ENCODE measurements at places on chromosomes 7 and 10. TPM values are rescaled to one million over a fixed set of nuclear protein-coding genes. Genes with fewer than 3 reads are reported as not detected.

DNA sequence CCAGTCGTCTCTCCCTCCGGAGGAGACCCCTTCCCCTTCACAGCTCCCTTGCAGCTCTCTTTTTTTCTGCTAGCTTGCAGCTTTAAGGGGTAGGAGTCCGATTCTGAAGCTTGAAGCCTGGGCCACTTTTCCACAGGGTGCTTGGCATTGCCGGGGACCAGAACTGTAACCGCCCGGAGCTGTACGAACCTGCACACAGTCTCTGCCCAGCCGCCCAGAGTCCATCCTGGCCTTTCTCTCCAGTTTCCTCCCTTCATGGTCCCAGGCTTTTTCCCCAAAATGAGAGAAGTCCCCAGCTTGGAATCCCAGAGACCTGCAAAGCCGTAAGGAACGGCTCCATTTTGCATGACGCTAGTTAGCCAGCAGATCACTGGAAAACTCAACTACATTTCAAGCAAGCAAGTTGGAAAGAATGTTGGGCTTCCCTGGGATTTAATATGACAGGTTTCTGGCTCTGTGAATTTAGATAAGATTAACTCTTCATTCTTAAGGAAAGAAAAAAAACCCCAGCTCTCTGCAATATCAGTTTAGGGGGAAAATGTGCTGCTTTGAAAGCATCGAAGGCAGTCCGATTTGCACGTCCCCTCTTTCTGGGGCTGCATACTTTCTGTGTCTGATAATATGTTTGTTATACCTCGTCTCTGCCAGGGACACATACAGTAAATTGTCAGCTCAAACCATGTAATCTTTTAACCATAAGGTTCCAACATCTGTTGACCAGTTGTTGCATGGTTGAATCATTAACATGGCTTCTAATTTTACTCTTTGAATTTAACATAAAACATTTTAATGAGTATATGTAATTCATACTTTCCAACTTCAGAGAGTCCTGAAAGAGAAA is 190.0 kb upstream of the LYZL2 start:
- DNase-seq = no peak

- no peak for DNase-seq
Measured at GRCh38 chr7:77238703-77239136, 39.1 kb upstream of the FGL2 start.

Gene NEUROD6
- total RNA-seq = not detected

- no peak for DNase-seq
Measured at GRCh38 chr10:110794808-110795207, 76.9 kb upstream of the PDCD4 start.

Gene FIGNL1
- total RNA-seq = 4.7 TPM

GRCh38 chr10:109978481-109978880 is 29.3 kb upstream of the ADD3 start:
- no peak for DNase-seq

GRCh38 chr7:130918129-130919052 is 184.4 kb upstream of the KLF14 start:
- no peak for DNase-seq

DNA sequence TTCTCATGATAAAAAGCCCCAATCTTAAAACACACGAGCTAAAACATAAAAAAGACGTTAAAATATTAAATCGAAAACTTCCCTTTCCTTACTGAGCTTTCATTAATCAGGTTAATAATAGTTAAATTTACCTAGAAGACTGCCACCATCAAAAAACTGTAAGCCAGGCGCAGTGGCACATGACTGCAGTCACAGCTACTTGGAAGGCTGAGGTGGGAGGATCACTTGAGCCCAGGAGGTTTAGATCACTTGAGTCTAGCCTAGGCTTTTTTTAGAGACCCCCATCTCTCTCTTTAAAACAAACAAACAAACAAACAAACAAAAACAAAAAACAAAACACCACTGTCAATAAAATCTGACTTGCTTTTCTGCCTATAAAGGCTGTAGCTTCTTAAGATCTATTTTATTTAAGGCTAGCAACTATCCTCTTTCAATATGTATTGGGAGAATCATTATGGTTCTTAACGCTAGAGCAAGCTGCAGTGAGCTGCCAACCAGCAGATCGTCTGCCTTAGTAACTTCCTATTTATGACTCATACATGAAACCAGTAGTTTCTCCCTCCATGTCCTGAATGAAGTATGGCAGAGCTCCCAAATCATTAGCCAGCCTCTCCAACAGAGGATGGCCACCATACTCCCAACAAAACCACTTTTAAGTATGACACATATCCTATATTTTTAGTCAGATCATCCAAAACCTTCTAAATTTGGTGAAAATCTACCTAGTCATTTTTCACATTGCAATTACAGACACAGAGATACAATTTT is 163.7 kb downstream of the SRPK2 start:
- no peak for DNase-seq

Gene NKX1-2
- not detected for total RNA-seq

Gene CHAT
- total RNA-seq = not detected

- no peak for DNase-seq
Measured at GRCh38 chr7:99398891-99399445, 9.4 kb downstream of the PDAP1 start.

DNA sequence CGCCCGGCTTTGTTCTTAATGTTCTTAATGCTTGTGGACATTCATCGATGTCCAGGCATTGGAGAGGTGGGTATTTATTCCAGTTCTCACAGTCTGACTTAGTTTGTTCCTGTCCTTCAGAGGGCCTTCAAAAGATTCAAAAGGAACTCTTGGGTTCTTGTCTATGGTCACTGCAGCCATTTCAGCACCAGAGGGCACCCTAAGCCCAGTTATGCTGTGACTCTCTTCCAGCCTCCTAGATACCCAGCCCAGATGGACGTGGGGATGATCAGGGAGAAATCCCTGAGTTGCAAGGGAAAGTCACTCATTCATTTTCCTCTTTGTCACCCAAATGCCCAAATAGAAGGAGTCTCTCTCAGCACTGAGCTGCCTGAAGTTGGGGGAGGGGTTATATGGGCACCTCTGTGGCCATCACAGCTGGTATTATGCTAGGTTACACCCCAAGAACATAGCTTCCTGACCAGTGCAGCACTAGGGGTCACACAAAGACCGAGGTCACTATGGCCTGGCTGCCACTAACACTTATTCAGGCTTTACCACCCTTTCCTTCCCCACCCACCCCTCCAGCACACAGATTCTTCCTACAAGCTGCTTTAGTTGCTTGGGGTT is 26.5 kb upstream of the CCDC126 start:
- DNase-seq = peak; percentile 6

DNA sequence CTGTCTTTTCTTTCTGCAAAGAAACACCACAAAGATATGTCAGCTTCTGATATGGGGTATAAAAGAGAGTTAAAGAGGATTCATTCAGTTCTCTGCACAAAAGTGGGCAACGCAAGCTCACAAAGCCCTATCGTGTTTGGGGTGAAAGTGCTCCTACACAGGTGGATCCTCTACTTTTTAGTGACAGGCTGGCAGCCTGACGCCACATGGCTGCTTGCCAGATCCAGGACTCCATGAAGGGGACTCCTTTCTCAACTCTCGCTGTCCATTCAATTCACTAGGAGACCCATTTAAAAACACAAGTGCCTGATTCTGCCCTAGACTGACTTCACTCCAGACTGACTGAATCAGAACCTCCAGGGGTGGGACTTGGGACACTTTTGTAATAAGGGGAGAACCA is 8.0 kb downstream of the PARP12 start:
- no peak for DNase-seq

DNA sequence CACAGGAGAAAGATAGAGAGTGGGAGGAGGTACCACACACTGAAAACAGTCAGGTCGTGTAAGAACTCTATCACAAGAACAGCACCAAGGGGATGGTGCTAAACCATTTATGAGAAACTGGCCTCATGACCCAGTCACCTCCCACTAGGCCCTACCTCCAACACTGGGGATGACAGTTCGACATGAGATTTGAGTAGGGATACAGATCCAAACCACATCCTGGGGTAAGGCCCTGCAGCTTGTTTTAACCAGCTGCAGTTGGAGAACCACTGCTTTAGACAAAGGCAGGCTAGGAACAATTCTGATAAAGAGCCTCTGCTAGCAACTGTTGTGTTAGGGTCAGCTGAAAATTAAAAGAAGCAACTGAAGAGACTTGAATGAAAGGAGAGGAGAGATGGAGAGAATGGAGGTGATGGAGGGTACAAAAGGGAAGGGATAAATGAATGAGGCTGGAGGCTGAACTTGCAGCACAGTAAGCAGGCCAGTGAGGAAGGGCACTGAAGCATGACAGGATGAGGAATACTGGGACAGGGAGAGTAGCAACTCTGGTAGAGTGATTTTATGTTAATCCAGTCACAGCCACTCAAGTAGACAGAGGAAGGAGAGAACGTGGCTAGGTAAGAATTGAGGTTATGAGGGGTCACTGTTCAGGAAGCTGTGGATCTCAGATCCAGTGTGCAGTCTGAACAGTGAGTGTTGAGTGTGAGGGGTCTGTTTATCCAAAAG is 23.6 kb downstream of the MEST start:
- no peak for DNase-seq

- DNase-seq = no peak
Measured at GRCh38 chr10:35783305-35783838, 141.3 kb upstream of the FZD8 start.

- DNase-seq = no peak
Measured at GRCh38 chr7:90771281-90771680, 175.2 kb downstream of the CDK14 start.

DNA sequence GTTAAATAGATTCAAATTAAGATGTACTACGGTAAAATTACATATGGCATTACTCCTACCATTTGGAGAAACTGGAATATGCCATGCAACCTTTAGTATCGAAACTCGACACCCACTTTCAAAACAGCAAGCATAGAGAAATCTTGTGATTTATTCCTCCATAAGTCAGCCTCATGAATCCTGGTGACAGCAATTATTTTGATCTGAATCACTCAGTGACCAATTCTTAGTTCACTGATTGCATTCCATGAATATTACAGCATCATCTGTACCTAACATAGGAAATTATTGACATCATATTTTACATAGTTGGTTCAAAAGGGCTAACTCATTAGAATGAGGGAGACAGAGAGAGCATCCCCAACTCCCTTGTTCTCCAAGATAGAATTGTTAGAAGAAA is 89.6 kb downstream of the CACNB2 start:
- no peak for DNase-seq

DNA sequence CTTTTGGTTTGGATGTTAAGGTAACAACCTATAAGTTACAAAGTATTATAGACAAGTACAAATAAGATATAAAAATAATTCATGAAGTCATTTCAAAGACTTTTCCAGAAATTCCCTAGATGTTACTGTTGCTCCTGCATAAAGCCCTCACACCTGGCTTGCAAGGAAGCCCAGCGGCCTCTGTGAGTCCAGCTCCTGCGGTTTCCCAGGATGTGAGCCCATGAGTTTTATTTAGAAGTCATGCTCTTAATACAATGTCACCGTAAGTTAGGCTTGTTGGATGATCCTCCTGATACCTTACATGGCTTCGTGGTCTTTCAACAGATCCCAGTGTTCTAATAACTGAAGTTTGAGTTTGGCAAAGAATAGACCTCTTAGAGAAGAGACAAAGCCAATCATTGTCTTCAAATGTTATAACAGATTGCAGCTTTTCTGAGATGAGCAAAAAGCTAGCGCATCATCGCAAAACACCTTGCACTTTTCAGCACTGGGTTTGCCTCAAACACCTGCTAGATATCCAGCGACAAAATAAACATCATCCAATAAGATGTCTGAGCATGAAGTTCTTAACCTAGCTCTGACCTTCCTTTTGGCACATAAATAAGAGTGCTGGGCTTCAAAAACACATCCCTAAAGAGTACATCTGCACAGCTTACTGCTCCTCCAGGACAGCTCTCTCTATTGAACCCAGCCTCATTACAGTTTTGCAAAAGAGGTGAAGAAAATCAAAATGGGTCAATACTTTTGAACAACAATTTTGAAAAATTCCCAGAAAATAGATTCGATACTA is 3.6 kb downstream of the FAM171A1 start:
- no peak for DNase-seq

- DNase-seq = no peak
Measured at GRCh38 chr10:22333975-22334282, 11.4 kb upstream of the SPAG6 start.

GRCh38 chr7:49497471-49497870 is 276.0 kb upstream of the VWC2 start:
- DNase-seq = no peak

DNA sequence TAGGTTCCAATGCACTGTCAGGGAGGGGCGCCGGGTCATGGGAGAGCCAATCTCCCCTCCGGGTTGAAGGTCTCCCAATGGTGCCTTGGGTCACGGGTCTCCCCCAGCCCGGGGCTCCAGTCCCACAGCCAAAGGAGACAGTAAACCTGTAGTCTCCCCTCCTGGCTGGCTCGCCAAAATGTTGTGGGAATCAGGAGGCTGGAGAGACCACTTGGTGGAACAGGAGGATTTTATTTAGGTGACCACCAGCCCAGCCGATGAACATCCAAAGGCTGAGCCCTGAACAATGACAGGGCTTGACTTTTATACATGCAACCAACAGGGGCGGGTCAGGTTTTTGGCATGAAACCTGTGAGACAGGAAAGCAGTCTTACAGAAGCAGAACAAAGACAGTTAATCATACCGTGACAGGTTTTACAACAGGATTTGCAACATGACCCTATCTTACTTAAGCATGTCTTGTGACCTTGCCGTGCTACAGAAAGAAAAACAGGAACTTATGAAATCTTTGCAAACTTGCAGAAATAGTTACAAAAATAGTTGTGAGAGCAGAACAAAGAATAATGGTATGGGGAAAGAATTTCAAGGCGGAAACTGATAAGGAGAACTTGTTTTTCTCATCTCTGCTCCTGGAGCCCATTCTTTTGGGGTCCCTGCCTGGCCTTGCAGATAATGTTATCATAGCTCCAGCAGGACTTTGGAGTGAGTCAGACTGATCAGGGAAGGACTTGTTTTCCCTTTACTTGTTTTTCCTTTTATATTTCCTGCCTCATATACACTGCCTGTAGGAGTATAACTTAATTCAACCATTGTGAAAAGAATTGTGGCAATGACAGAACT is 7.1 kb downstream of the ERV3-1 start:
- DNase-seq = no peak

Gene ADRB1
- total RNA-seq = 0.42 TPM

DNA sequence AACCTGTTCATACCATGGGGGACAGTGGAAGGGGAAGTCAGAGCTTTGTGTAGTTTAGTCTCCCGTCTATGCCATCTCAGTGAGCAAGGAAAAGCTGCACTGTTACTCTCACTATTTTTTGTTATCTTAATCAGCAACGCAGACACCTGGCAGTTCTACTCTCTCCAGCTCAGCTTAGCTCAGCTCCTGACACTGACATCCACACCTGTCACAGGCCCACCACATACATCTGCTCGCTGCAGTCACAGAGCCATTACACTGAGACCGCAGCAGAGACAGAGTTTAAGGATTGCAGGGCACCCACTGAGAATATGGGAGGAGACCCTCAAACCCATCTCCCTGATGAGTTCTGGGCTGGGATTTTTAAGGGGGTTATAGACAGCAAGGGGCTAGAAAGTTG is 257.3 kb upstream of the AKR1E2 start:
- DNase-seq = no peak

- no peak for DNase-seq
Measured at GRCh38 chr10:28036587-28036986, 37.7 kb upstream of the ODAD2 start.

Gene SPDYE2B
- total RNA-seq = not detected

DNA sequence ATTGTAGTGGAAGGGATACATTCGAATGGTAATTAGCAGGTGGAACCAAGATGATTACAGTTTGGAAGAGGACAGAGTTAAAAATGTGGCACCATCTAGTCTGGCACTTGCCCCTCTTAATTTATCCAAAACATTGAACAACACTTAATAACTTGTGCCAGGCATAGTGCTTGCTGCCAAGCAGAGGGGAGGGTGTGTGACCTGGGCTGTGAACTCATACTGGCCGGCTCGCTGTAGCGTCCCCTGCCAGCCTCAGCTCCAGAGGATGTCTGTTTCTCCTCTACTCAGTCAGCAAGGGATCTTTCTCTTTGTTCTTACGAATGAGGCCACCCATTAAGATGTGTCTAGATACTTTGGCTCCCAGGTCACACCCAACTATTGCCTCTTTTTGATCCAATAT is 179.4 kb upstream of the INHBA start:
- DNase-seq = no peak
